ENCODE measurements at places on chromosomes 7 and 10. TPM values are rescaled to one million over a fixed set of nuclear protein-coding genes. Genes with fewer than 3 reads are reported as not detected.

ANK3 gene
- polyA plus RNA-seq, result 2.8 TPM

ZNF680 gene
- polyA plus RNA-seq, result 7.8 TPM

TRIP6 gene
- 3.7 TPM for polyA plus RNA-seq

CRHR2 gene
- not detected for polyA plus RNA-seq

PLCE1 gene
- 0.12 TPM for polyA plus RNA-seq

POLR2J2 gene
- 2.3 TPM for polyA plus RNA-seq

Measured in CD4-positive, CD25-positive, alpha-beta regulatory T cell (primary cell).